ENCODE measurements at places on chromosomes 2 and 18.

DNA sequence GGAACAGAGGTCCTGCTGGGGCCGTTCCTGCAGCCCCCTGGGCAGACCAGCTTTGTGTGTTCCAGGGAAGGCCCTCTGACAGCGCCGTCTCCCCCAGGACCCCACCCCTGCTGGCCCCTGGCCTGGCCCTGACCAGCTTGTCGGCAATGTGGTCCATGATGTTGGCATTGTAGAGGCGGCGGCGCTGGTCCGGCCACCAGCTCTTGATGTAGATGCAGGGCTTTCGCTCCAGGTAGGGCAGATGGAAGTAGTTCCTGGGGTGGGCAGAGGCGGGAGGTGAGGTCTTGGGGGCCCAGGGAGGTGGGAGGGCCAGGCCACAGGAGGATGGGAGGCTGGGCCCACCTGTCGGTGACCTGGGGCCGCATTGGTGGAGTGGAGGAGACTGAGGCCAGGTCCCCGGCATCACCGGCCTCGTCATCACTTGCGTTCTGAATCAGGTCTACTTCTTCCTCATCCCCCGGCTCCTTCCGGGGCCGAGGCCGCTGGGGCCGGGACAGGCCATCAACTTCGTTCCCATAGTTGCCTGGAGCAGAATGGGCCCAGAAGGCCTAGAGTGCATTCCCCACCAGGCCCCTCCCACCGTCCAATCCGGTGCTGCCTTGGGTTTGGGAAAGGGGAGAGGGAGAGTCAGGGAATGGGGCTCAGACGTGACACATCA, 1.3 kb upstream of the OTOF start:
- no peak for DNase-seq

DNA sequence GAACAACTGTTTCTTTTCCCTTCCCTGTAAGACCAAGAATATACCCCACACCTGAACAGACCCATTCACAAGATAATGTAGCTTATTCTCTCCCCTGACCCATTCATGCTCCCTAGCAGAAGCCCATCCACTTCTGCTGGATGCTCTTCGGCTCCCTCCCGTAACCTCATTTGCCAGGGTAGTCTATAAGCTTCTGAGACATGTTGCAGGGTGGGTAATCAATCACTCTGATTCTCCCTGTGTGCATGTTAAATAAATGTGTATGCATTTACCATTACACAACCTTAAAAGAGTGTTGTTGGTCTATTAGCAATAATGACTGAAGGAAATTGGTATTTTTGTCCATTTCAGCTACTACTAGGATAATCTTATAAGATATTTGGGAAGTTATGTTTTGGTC, 1.3 kb downstream of the SLC19A3 start:
- DNase-seq, result no peak

DNA sequence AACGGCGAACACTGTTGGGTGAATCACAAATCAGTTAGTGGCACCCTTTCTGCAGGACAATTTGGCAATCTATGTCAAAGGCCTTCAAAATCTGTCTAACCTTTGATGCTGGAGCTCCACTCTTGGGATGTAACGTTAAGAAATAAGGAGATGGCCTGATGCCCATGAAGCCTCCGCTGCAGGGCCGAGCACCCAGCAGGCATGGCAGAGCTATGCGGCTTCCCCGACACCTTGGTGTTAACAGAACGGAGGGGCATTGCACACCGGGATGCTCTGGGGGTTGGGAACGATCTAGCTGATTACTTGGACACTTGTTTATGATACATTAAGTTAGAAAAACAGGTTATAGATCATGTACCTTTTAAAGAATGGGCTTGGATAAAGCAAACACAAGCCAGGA, 265.3 kb downstream of the HDAC4 start:
- no peak for DNase-seq

GRCh38 chr2:79860228-79861058, 347.6 kb downstream of the CTNNA2 start:
- no peak for DNase-seq

- no peak for DNase-seq
Observed at GRCh38 chr2:71721669-71722068, 268.3 kb downstream of the DYSF start.

- no peak for DNase-seq
Observed at GRCh38 chr2:164714471-164714870, 93.2 kb upstream of the GRB14 start.

DNA sequence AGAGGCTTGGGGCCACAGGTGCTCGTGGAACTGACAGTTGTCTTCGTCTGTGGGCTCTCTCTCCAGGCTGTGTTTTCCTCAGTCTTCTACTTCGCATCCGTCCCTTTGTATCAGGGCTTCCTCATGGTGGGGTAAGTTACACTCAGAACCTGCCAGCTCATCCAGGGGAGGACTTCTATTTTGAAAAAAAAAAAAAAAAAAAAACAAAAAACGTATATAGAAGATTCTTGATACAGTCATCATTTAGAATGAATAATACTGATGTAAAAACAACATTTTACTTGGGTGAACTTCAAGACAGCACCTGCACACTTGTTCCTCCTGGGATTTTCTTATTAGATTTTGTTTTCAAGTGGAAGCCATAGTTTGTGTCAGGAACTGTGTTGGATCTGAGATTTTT, 47.7 kb upstream of the NFATC1 start:
- DNase-seq, result no peak

DNA sequence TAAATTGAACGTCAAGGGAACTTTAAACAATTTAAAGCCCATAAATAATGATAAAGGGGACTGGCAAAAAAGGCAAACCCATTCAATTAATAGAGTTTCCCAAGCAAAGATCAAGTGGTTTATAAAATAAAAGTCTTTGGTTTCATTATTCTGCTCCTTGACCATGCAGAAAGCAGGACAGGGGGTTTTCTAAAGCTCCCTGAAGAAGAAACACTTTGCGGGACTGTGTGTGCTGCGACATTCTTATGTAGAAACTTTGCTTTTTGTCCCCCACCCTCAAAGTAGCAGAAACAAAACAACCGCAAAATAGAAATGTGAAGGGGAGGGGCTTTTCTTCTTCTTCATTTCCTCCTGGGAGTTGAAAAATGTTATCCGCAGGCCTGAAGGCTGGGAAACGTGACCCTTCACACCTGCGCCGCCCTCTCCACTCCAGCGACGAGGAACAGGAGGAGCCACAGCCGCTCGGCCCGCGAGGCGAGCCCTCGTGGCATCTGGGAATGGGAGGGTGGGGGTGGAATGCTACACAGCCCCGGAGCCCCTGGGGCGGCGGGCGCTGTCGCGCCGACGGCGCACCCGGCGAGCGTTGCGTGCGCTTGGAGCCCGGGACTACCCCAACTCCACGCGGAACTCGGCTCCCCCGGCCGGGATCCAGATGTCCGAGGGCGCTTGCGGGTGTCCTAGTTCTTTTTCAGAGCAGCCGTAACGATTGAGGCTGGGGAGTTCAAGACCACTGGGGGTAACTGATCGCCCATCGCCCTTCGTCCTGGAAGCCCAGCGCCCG, 4.3 kb upstream of the GBX2 start:
- DNase-seq, result no peak

DNA sequence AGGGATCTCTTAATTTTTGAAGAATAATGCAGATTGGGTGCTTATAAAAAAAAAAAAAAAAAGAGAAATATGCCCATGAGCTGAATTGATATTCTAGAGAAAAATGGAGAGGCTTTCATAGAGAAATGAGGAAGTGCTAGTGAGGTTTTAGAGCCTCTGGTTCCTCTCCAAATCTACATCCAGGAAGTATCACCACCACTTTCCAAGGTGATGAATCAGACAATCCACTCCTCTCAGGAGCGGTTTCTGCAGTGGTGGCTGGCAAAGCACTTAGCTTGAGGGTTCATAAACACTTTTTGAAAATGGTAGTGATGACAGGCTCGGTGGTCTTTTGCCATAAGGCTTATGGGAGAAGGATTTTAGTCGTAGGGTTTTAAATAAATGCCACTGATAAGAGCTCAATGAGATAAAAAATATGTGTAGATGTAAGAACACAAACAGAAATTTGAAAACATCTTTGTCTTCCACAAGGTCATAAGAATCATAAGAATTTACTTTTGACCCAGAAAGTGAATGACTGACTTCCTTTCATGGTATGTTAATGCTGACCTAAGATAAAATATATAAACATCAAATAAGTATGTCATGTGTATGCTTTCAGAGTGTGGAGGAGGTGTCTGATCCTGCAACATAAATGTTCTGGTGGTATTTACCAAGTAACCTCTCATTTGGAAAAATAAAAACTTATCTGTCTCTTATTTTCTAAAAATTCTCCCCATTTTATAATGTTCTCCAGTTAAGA, 42.1 kb upstream of the DSG1 start:
- DNase-seq, result no peak

GRCh38 chr2:99600981-99601651, 111.3 kb upstream of the REV1 start:
- no peak for DNase-seq

DNA sequence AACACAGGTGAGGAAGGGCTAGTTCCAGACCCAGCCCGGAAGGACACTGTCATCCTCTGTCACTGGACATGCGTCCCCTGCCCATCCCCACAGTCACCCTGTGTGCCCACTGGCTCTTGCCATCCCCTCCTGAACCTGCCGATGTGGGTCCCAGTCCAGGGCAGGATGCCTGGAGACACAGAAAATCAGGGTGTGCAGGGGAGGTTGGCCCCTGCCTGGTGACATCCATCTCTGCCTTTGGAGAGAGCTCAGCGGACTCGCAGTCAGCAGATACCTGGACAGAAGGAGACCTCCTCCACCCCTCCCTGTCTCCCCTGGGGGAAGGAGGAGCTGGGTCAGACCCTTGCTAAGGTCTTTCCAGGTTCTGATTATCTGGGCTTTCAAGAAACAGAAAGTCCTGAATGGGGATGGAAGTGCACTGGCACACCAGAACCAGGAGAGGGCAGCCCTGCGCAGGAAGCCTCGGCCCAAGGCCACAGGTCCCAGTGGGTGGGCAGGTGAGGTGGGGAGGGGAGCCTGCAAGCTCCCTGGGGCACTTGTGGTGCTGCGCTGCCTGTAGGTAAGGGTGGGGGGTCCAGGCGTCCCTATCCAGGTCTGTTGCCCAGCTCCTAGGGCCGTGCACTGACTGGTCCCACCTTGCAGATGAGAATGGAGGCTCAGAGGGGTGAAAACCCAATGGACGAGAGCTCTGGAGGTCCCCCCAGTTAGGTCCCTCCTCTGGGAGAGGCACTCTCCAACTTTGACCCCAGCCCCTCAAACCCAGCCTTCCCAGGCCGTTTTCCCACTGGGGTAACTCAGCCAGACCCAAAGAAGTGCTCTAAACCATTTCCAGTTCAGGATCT, 9.7 kb upstream of the OTOS start:
- no peak for DNase-seq

- no peak for DNase-seq
Observed at GRCh38 chr2:169095621-169096105, 26.3 kb downstream of the DHRS9 start.

GRCh38 chr2:74849228-74849892, 15.4 kb downstream of the HK2 start:
- DNase-seq, result peak; percentile 70

DNA sequence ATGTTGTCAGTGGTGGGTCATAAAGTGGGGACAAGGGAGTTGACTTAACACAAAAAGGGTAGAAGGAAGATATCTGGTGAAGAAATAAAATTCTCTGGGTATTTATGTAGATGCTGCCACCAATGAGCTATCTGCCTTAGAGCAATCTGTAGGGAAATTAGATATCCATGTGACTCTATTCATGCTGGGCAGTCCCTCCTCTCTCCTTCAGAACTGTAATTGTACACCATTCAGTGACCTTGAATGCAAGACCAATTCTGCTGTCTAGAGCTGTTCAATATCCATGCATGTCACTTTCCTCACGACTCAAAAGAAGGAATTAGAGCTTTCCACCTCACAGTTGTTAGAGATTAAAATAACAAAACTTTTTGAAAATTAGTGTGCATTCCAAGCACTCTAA, 28.6 kb upstream of the TDRD15 start:
- DNase-seq, result no peak

GRCh38 chr2:89842180-89842908, 1150.9 kb downstream of the RPIA start:
- DNase-seq, result no peak

DNA sequence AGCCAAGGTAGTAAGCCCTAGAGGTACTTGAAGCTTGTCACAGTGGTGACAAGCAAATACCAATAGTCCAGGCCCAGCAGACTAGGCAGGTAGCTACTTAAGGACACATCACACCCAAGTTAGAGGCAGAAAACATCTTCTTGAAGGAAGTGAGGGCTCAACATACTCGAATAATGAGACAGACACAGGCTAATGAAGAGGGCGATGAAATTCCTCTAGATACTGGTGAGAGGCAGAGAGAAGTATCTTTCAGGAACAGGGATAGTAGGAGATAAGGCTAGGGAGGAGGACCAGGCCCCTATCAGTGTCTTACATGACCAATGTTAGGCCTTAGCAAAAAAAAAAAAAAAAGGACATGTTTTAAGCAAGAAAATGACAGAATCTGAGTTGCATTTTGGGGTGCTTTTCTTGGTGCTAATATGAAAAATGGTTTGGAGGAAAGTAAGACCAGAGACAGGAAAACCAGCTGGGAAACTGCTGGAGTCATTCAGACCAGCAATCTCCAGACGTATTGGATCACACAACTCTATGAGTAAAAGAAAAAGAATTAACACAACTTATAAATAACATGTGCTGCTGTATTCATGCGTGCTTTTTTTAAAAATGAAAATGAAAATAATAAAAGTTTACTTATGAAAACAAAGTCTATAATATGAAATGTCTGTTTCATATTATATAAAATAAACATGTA, 37.7 kb downstream of the COBLL1 start:
- DNase-seq, result no peak

GRCh38 chr2:189086710-189087109, 92.9 kb downstream of the COL5A2 start:
- no peak for DNase-seq

GRCh38 chr2:4618141-4618540, 914.8 kb downstream of the DCDC2C start:
- no peak for DNase-seq

DNA sequence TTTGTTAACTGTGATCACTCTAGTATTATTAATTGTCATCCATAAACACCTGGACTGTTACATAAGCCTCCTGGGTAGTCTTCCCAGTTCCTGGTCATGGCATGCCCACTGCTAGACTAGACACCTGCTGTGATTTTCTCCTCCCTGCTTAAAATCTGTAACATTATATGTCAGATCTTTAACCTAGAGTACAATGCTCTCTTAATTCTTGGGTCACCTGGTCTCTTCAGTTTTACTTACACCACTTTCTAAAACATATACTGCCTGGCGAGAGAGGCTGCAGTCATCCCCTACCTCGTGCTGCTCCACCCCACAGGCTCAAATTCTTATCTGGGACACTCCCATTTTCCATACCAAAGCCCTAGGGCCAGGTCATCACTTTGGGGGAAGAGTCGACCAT, 161.3 kb downstream of the CDH2 start:
- DNase-seq, result no peak

- no peak for DNase-seq
Observed at GRCh38 chr18:13420969-13421686, 202.6 kb downstream of the LDLRAD4 start.

GRCh38 chr2:72494392-72494791, 331.4 kb downstream of the EXOC6B start:
- DNase-seq, result no peak

- no peak for DNase-seq
Observed at GRCh38 chr2:9702604-9703084, 71.8 kb upstream of the YWHAQ start.

- DNase-seq, result no peak
Observed at GRCh38 chr2:158099716-158100115, 2.0 kb upstream of the UPP2 start.

Measured in T-cell (primary cell).